ENCODE measurements at places on chromosomes 11 and 22.

- DNase-seq, result no peak
Observed at GRCh38 chr22:48952256-48953102, 875.2 kb downstream of the BRD1 start.

- no peak for DNase-seq
Observed at GRCh38 chr11:74773476-74773875, 24.8 kb downstream of the RNF169 start.

DNA sequence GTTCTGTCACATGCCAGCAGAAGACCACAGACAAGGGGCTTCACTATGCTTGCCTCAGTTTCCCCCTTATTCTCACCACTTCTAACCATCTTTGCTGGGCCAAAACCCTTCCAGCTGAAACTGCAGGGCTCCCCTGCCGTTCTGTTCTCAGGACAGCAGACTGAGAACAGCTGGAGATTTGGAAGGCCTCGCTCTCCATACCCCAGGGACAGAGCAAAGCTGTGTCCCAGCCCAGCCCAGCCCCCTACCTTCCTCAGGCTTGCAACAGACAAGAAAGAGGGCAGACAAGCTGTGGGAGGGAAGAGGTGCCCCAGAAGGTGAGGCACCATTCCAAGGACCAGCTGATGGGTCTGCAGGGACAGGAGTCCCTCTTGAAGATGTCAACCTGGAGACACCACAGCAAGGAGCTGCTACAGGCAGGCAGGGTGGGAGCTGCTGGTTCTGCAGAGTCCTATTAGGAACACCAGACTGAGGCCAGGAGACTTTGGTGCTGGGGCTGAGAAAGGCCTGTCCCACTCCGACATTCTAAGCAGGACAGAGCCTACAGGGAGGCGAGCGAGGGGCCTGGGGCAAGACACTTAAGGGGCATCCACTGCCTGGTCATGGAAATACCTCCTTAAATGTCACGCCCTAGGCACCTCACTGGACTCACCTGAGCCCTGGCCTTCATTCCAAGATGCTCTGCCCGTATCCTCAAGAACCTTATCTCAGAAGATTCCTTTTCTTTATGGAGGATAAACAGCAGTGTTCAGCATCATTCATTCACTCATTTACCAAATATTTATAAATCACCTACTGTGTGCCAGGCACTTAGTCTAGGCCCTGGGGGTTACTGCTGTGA is 6.9 kb downstream of the SCN2B start:
- DNase-seq, result no peak

- DNase-seq, result no peak
Observed at GRCh38 chr11:133601641-133602040, 69.3 kb upstream of the OPCML start.

DNA sequence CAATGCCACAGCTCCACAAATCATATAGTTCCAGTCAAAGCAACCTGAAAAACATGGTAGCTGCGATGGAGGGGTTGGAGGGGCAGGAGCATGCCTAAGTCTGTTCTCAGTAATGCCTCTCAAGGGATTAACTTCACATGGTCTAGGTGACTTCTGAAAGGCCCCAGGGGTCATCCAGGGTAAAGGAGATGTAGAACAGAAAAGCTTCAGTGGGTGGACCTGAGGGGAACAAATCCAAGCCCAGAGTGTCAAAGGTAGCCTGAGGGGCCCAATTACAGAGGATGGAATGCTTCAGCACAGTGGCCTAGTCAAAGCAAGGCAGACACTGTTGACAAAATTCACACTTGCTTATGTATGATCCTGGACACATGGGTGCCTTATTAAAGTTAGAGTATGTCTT is 23.3 kb downstream of the OR4D9 start:
- DNase-seq, result no peak
